HCT116 (cell line): ENCODE measurements at places on chromosomes 13 and 19. TPM values are rescaled to one million over a fixed set of nuclear protein-coding genes. Genes with fewer than 3 reads are reported as not detected.

GRCh38 chr13:43401361-43401760 is 378.0 kb downstream of the DNAJC15 start:
- H3K27me3 ChIP-seq, result no peaks in the 10 kb centered on the region
- no peak overlapping the region for H3K4me3 ChIP-seq
- no peak overlapping the region for H3K27ac ChIP-seq
- H3K36me3 ChIP-seq, result no peaks in the 10 kb centered on the region
- no peak for DNase-seq

- no peaks in the 10 kb centered on the region for H3K36me3 ChIP-seq
- H3K4me1 ChIP-seq, result peaks cover 19% of the 10 kb centered on the region
- DNase-seq, result peak; percentile 59
- peak within 1 kb of the TSS; percentile 42 for H3K27ac ChIP-seq
- peak within 1 kb of the TSS; percentile 59 for H3K4me3 ChIP-seq
- H3K27me3 ChIP-seq, result no peaks in the 10 kb centered on the region
Measured at GRCh38 chr13:33285420-33286124, at the start of gene STARD13. TSS of gene STARD13 (minus strand) at chr13:33285755. CDS start at chr13:33285638, 117 bp downstream.

DNA sequence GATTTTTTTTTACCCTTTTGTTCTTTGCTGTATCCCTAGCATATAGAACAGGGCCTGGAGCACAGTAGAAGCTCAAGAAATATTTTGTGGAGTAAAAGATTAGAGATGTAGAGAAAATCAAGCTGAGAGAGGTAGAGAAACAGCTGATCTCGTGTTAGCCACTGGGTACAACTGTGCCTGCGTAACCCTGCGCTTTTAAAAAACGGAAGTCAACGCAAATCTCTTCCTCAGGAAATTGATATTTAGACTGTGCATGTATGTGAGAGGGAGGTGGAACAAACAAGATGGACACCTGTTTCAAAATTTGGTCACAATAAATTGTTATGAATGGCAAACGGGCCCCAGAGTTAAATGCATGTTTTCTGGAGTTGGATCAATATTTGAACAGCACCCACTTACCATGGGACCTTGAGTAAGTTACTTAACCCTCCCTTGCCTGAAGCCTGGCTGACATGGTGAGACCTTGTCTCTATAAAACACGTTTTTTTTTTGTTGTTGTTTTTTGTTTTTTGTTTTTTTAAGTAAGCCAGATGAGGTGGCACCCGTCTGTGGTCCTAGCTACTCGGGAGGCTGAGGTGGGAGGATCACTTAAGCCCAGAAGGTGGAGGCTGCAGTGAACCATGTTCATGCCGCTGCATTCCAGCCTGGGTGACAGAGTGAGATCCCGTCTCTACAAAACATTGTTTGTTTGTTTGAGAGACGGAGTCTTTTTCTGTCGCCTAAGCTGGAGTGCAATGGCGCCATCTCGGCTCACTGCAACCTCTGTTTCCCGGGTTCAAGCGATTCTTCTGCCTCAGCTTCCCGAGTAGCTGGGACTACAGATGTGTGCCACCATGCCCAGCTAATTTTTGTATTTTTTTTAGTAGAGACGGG is 3.3 kb upstream of the EPOR start:
- DNase-seq, result no peak
- H3K27me3 ChIP-seq, result no peaks in the 10 kb centered on the region
- H3K27ac ChIP-seq, result no peak overlapping the region
- H3K36me3 ChIP-seq, result no peaks in the 10 kb centered on the region

GRCh38 chr13:104769545-104769944 is 1703.3 kb upstream of the SLC10A2 start:
- no peak overlapping the region for H3K27ac ChIP-seq
- H3K4me3 ChIP-seq, result no peak overlapping the region
- no peak for DNase-seq
- no peaks in the 10 kb centered on the region for H3K4me1 ChIP-seq

DNA sequence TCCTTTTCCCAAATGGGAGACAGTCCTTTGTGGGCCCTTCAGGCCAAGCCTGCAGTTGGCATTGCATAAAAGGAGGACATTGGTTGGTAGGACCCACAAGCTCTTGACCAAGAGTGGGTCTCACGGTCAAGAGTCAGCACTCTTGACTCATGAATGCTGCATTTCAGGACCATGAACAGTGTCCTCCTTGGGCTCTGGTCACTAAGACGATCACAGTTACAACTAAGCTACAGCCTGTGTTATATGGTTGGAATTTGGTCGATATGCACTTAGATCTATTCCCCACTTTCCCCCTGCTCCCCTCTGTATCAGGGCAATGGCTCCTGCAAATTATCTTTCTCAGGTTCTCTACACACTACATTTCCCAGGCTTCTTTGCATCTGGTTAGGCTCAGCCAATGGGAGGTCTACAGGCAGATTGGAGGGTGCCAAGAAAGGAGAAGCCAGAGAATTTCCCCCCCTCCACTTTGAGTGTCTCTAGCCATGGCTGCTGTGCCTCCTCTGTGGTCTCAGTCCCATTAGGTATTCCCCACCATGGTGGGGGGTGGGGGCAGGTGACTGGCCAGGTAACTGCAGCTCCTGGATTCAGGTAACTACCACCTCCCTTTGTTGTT is 3.1 kb upstream of the OLFM2 start:
- no peak for DNase-seq
- H3K4me3 ChIP-seq, result no peak overlapping the region

- H3K4me1 ChIP-seq, result peaks cover 35% of the 10 kb centered on the region
- H3K4me3 ChIP-seq, result no peak overlapping the region
- no peaks in the 10 kb centered on the region for H3K36me3 ChIP-seq
- no peaks in the 10 kb centered on the region for H3K27me3 ChIP-seq
- DNase-seq, result no peak
Measured at GRCh38 chr19:13262450-13262849, 112.2 kb downstream of the IER2 start.

- H3K36me3 ChIP-seq, result no peaks in the 10 kb centered on the region
- DNase-seq, result no peak
- no peak overlapping the region for H3K4me3 ChIP-seq
- peaks cover 5% of the 10 kb centered on the region for H3K4me1 ChIP-seq
Measured at GRCh38 chr13:27406178-27406939, 18.1 kb upstream of the GTF3A start.

GRCh38 chr13:40420160-40420740 is 246.2 kb downstream of the FOXO1 start:
- no peak overlapping the region for H3K27ac ChIP-seq
- no peak for DNase-seq
- no peaks in the 10 kb centered on the region for H3K4me1 ChIP-seq
- H3K27me3 ChIP-seq, result no peaks in the 10 kb centered on the region
- no peaks in the 10 kb centered on the region for H3K36me3 ChIP-seq

GRCh38 chr13:32340914-32341313 is 25.6 kb downstream of the BRCA2 start:
- no peak for DNase-seq
- H3K4me1 ChIP-seq, result no peaks in the 10 kb centered on the region
- peaks cover 4% of the 10 kb centered on the region; the same call in 1 of the 2 replicates for H3K36me3 ChIP-seq
- no peaks in the 10 kb centered on the region for H3K27me3 ChIP-seq
- H3K4me3 ChIP-seq, result no peak overlapping the region

DNA sequence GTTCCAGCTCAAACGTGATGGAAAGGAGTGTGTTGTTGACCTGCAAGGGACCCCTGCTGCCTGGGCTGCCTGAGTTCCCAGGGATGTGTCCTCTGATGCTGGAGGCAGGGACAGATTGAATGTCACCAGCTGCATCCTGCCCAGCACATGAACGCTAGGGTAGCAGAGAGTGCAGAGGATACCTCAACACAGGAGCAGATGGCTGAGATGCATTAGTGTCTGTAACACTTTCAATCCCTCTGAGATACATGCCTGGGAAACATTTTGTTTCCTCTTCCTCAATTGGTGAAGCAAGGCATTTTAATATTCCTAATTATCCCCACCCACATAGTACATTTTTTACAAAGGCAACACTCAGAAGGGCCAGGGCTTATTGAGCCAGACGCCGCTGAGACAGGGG is 106.4 kb upstream of the UBL3 start:
- peaks cover 25% of the 10 kb centered on the region; the same call in 1 of the 2 replicates for H3K27me3 ChIP-seq
- no peaks in the 10 kb centered on the region for H3K36me3 ChIP-seq
- H3K4me1 ChIP-seq, result no peaks in the 10 kb centered on the region
- DNase-seq, result no peak

GRCh38 chr13:108437496-108437895 is 168.0 kb downstream of the TNFSF13B start:
- no peak for DNase-seq
- no peaks in the 10 kb centered on the region for H3K36me3 ChIP-seq
- no peaks in the 10 kb centered on the region for H3K27me3 ChIP-seq
- H3K27ac ChIP-seq, result no peak overlapping the region
- no peaks in the 10 kb centered on the region for H3K4me1 ChIP-seq
- H3K4me3 ChIP-seq, result no peak overlapping the region

DNA sequence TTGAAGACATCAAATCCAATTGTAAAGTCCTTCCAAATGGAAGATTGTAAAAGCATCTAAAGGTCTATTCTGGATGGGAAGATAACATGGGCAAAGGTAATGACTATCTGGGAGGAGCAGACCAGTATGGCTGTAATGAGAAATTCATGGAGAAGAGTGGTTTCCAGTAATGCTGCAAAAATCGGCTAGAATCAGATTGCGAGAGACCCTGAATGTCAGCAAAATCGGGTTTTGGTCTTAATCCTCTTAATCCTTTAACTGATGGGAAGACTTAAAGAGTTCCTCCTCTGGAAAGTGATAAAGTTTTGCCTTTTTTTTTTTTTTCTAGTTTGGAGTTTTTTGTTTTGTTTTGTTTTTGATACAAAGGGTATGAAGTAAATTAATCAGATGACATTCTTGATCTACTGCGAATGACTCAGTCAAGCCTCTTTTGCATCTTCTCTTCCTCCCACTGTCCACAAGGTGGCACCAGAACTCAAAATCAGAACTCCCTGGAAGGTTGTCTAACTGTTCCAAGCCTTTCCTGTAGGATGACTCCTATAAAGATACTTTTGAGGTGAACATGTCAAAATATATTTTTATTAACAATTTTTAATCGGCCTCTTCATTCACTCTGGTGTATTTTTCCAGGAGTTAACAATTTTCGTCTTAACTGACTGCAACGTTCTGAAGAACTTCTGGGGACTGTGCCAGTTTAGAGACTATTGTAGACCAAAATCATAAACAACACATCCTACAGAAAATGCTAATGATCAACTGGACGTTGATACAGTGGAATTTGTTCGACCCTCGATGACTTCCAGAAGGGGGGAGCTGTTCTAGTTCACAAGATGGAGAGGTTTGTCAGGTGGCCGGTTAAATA is 213.3 kb upstream of the MIR17HG start:
- no peaks in the 10 kb centered on the region for H3K4me1 ChIP-seq
- H3K36me3 ChIP-seq, result no peaks in the 10 kb centered on the region
- H3K27me3 ChIP-seq, result no peaks in the 10 kb centered on the region
- no peak overlapping the region for H3K4me3 ChIP-seq
- no peak overlapping the region for H3K27ac ChIP-seq
- DNase-seq, result peak; percentile 45

The SLC7A9 gene
- 0.42 TPM for total RNA-seq

The FZR1 gene
- total RNA-seq, result 60.3 TPM

The RNF113B gene
- not detected for total RNA-seq

The VSTM2B gene
- not detected for total RNA-seq

The KIR3DL2 gene
- not detected for total RNA-seq

The KLK14 gene
- 0.76 TPM for total RNA-seq

The SIGLEC8 gene
- not detected for total RNA-seq
